ENCODE measurements at places on chromosomes 16 and 17.

DNA sequence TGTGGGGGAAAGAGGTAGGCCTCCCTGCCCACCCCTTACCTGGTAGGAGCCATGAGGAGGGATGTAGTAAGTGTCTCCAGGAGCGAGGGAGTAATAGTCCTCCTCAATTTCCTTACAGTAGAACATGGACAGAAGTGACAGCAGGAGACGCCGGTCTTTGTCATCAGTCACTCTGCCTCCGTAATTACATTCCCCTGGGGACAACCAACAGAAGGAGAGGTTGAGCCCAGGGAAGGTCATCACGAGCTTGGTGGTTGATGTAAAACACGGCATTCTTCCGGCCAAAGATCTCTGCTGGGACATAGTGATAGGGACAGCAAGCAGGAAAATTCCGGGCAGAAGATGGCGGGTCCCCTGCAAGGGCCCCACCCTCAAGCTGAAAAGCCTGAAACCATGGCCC, 47.9 kb downstream of the LYRM1 start:
- no peak for DNase-seq

- no peak for DNase-seq
Measured at GRCh38 chr16:48438414-48438813, 53.2 kb upstream of the SIAH1 start.

DNA sequence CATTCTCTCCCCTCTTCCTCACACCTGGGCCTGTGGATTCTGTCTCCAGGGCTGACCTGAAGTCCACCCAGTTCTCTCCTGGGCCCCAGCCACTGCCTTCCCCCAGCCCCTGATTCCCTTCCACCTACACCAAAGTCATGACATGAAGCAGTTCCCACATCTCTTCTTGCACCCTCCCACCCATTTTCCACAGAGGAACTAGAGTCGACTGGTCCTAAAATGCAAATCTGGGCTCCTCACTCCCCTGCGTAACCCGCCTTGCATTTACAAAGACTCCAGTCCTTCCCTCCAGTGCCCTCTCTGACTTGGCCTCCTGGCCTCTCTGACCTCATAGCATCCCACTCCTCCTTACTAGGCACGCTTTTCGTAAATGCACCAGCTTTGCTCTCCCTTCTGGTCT, 14.8 kb downstream of the COX6A2 start:
- DNase-seq: no peak

DNA sequence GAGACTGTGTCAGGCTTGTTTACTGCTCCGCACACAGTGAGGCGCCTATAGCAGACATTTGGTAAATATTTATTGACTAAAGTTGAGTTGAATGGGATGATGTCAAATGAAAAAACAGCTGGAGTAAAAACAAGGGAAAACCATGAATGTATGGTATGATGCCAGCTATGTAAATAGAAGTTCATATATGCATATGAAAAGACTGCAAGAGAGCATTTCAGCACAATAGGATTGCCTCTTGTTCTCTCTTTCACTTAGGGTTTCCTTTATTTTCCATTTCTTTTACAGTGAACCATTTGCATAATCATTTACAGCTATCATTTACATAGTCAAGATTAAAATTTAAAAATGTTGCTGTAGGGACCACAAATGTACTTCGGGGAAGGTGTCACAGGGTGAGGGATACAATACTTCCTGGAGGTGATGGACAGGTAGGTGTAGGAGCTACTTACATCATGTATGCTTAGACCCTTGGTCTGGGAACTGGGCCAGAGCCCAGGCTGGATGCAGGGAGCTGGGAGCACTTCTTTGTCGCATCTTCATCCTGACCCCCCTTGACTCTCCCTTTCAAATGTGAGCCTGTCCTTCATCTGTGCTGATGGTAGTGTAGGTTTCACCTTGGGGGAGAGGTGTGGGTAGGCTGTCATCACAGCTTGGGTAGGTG, 113.3 kb downstream of the UTP18 start:
- no peak for DNase-seq

DNA sequence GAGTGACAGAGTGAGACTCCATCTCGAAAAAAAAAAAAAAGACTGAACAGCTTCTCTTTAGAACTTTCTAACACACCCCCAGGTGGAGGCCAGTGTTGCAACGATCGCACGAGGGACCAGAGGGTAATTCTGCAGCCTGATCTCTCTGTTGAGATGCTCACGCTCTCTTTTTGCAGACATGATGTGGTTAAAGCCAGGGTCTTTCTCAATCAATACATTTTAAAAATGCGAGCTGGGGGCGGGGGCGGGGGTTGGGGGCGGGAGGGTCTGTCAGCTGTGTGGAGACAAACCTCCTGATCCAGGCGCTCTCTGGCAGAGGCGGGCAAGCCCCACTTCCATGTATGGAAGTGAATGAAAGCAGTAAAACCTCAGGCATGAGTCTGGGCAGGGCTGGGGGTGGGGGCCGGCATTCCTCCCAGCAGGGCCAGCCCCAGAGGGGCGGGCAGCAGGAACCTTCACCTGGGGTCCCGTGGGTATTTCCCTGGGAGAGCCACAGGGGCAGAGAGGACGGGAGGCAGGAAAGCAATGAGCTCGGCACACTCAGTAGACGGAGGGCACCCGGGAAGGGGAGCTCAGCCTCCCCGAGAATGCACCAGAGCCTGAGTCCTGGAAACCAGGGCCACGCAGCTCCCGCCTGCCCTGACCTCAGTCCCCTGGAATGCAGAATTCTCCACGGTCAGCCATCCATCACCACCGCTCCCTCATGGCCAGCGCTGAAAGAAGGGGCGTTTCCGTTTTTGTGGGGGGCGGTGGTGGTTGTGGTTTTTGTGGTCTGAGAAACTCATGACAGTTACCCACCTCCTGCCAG, 28.0 kb downstream of the NXN start:
- DNase-seq: no peak

DNA sequence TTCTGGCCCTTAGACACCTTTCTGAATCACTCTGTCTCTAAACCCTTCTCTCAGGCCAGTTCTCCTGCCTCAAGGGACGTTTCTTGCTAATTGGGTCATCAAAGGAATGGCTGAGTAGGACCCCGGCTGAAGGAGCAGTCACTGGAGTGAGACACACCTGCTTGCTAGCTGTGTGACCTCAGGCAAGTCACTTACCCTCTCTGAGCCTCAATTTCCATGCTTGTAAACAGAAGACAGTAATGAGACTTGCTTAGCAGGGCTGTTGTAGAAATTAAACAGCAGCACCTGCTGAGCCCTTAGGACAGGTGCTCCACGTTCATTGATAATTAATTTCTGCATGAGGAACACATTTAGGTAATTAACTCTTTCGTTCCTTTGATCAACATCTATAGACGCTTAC, 6.8 kb downstream of the CIBAR2 start:
- DNase-seq: no peak

GRCh38 chr16:72199761-72200337, 27.9 kb upstream of the PMFBP1 start:
- DNase-seq: no peak

DNA sequence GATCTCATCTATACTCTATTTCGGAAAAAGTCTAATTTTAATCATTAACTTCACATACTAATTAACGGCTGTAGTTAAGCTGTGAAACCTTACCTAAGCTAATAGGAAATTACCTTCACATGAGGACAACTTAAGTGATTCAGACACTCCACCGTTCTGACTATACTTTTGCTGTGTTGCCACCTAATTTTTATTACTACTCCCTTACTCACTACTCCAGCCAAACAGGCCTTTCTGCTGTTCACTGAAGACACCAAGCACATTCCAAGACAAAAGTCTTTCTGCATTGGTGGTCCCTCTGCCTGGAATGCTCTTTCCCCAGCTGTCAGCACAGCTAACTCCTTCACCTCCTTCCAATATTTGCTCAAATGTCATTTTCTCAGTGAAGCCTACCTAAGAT, 1.3 kb downstream of the CMTR2 start:
- no peak for DNase-seq

DNA sequence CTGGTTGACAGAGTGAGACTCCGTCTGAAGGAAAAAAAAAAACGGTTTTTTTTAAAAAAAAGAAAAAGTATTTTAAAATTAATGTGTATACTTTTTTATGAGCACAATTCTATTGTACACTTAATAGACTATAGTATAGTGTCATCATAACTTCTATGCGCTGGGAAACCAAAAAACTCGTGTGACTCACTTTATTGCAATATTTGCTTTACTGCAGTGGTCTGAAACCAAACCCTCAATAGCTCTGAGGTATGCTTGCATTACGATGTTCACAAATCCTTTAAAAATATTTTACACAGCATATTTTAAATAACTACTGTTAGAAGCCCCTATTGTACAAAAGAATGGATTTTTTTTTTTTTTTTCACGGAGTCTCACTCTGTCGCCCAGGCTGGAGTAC, 12.4 kb upstream of the MAP2K6 start:
- no peak for DNase-seq

GRCh38 chr16:70430667-70431536, 8.0 kb downstream of the ST3GAL2 start:
- no peak for DNase-seq

- DNase-seq: no peak
Measured at GRCh38 chr17:71237903-71238538, 882.8 kb upstream of the SOX9 start.

DNA sequence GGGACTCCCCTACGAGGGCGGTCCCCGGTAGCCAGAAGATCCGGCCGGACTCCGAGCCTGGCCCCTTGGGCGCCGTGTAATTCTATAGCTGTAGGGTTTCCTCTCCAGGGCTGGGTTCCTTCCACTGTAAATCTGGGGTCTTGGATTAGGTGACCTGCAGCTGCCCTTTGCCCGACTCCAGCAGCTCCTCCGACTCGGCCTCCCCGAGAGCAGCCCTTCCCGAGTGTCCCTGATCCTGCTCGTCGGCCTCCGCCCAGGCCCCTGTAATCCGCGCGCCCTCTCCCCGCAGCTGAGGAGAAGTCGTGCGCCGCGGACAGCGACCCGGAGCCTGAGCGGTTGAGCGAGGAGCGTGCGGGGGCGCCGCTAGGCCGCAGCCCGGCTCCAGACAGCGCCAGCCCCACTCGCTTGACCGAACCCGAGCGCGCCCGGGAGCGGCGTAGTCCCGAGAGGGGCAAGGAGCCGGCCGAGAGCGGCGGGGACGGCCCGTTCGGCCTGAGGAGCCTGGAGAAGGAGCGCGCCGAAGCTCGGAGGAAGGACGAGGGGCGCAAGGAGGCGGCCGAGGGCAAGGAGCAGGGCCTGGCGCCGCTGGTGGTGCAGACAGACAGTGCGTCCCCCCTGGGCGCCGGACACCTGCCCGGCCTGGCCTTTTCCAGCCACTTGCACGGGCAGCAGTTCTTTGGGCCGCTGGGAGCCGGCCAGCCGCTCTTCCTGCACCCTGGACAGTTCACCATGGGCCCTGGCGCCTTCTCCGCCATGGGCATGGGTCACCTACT, 5.5 kb downstream of the TBX2 start:
- DNase-seq: no peak

- DNase-seq: no peak
Measured at GRCh38 chr16:23354246-23354645, 52.1 kb downstream of the SCNN1B start.

- DNase-seq: no peak
Measured at GRCh38 chr17:78014646-78015045, 56.1 kb downstream of the TNRC6C start.

GRCh38 chr16:4733211-4733742, 794 bp downstream of the ANKS3 start:
- no peak for DNase-seq

DNA sequence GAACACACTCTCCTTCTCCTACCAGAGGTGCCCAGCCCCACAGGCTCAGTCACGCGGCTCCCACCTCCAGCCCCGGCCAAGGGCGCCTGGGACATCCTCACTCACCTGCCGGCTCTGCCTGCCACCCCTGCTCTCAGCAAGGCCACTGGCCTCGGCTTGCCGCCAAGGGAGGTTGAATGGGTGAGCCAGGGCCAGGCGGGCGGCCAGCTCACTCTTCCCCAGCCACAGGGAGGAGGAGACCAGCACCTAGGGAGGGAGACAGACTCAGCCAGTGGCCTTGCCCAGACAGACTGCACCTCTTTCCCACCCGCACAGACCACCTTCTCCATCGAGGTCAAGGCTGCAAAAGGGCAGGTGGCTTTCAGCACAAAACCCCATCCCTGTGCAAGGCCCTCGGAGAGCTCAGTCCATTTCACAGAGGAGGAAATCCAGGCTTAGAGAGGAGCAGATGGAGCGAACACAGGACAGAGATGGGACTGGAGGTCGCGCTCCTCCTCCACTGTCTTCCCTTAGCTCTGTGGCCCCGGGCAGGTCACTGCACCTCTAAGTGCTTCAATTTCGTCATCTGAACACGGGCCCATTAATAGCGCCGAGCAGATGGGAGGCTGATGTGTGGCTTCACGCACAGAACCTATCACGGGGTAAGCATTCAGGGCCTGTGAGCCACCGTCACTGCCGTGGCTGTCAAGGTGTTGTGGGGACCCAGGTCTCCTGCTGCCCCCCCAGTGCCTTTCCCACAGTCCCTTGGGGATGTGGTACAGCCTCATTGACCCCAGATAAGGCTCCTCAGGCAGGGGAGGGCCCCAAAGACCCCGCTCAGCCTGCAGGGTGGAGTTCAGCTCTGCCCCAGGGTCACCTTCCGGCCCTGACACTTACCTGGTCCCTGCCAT, 56.1 kb downstream of the RMI2 start:
- DNase-seq: no peak

DNA sequence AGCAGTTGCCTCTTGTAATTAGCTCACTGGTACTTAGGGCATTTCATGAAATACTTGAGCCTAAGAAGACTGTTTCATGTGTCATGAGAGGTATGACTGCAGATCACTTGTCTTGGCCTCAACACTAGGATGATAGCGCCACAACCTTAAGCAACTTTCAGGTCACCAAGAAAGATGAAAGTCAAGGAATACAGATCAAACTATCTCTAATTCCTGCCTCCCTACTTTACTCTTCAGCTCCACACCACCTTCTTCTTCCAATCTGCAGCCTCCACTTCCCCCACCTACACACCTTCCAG, 28.0 kb downstream of the GNA13 start:
- DNase-seq: no peak

DNA sequence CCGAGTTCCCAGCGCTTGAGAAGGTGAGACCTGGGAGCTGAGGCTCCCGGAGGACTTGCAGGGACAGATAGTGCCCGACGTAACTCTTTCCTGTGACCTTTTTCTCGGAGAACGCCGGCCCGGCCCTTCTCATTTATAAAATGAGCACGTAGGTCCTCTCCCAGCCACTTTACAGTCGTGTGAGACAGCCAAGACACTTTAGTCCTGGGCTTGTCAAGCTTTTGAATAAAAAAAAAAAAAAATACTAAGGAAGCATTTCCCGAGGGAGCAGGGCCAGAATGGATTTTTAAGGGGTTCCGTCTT, 241 bp downstream of the DRC3 start:
- no peak for DNase-seq

All from stimulated activated CD8-positive, alpha-beta memory T cell treated with anti-CD3 and anti-CD28 coated beads, Interleukin-4, amount 100 ng/mL, for 4 hours (primary cell).